ENCODE measurements at places on chromosomes 5 and 9.

- DNase-seq, result no peak
Measured at GRCh38 chr9:130197888-130198287, 25.7 kb downstream of the NCS1 start.

GRCh38 chr5:125870256-125870655 lies 553.0 kb upstream of the GRAMD2B start:
- DNase-seq, result no peak

GRCh38 chr9:20873240-20873865 lies 158.1 kb downstream of the HACD4 start:
- no peak for DNase-seq

- DNase-seq, result no peak
Measured at GRCh38 chr5:100852988-100853449, 50.1 kb downstream of the ST8SIA4 start.

DNA sequence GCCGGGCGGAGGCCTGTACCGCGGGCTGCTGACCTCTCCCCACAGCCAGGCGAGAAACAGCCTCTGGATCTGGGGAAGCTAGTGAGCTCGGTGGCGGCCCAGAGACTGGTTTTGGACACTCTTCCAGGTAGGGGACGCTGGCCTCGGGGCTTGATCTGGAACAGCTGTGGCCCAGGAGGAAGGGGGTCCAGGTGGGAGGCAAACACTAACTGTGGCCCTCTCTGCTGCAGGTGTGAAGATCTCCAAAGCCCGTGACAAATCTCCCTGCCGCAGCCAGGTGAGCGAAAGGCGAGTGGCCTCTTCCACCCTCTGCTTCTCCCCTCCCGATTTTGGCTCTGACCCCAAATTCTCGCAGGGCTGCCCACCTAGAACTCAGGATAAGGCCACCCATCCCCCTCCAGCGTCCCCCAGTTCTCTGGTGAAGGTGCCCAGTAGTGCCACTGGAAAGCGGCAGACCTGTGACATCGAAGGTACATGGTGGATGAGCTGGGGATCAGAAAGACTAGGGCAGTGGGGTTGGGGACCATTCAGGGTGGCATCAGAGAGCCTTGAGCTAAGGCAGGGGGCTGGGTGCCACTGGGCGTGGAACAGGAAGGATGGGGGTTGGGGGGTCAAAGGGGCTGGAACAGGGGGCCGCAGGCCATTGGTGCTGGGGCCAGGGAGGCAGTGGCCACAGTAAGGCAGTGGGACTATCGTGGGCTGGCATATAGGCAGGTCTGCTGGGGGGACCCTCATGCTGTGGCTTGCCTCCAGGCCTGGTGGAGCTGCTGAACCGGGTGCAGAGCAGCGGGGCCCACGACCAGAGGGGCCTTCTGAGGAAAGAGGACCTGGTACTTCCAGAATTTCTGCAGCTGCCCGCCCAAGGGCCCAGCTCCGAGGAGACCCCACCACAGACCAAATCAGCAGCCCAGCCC lies 12.9 kb upstream of the SLC34A1 start:
- no peak for DNase-seq

DNA sequence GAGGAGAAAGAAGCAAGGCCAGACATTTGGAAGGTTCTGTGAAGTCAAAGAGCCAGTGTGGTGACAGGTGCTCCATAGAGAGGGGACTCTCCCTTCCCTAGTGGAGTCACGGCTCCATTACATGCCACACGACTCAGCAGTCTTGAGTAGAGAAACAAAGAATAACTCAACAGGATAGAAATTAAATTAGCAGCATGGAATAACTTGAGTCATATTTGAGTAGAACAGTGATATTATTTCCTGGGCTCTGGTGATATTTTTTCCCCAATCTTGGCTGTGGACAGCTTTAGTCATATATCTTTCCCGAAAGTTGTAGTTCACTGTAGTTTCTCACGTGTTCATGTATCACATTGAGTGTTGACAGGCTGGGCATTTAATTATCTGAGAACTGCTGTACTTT lies 149.7 kb upstream of the EFNA5 start:
- no peak for DNase-seq

- DNase-seq, result no peak
Measured at GRCh38 chr5:102628441-102629175, 126.5 kb upstream of the PAM start.

DNA sequence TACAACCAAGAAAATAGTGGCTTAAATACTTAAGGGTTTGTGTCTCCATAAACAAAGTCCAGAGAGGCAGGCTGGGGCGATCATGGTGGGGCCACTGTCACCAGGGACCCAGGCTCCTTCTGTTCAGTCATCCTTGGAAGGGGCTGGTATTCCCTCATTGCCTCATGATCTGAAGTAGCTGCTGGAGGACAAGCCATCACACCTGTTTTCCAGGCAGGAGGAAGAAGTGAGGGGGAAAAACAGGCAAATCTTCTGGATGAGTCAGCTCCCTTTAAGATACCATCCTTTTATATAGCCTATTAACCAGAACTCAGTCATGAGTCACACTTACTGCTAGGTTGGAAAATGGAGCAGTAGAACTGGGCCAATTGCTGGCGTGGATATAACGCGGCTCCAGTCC lies 92.3 kb downstream of the DAP start:
- no peak for DNase-seq

- DNase-seq, result no peak
Measured at GRCh38 chr5:139132515-139132914, 65.7 kb downstream of the SIL1 start.

DNA sequence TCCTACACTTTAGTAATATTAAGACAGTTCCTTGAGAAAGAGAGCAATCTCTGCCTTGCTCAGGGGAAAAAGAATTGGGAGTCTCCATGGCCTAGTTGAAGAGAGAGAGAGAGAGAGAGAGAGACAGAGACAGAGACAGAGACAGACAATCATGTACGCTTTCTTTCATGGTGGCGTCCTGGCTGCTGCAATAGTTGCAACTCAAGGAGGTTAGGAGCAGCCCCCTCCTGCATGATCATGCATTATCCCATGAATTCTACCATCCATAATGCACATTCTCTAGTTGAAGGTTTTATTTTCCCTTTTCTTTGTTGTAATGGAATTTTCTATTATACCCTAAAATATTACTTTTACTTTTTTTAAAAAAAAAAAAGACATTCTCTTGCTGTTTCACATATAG lies 50.7 kb downstream of the PPP2R2B start:
- DNase-seq, result no peak

GRCh38 chr5:109580225-109580624 lies 109.5 kb upstream of the MAN2A1 start:
- no peak for DNase-seq

DNA sequence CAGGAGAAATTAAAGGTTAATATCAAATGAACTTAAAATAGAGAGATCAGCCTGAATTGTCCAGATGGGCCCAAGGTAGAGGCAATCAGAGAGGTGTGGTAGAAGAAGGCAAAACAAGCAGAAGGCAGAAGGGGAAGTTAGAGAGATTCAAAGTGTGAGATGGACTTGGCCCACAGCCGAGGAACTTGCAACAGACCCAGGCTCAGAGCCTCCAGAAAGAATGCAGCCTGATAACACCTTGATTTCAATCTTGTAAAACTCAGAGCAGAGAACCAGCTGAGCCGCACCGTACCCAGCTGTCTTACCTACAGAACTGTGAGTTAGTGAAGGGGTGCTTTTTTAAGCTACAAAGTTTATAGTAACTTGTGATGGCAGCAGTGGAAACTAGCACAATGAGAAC lies 190.9 kb downstream of the RFK start:
- DNase-seq, result no peak

- no peak for DNase-seq
Measured at GRCh38 chr5:72648480-72648879, 141.3 kb upstream of the ZNF366 start.

- no peak for DNase-seq
Measured at GRCh38 chr5:114977979-114978573, 191.6 kb downstream of the TRIM36 start.

DNA sequence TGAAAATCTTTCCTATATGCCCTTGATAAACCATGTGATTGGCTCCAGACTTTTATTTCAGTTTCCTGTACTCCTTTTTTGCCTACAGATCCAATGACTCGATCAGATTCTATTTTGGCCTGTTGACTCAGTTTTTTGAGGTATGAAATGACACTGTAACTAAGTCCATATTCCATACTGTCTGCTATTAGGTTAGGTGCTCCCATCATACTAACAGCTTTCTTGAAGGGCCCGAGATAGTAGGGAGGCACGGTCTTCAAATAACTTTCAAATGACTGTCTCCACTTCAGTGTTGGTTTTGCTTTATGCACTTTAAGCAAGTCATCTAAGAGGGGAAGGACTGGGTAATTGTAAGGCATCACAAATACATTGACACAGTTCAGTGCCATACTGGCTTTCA lies 295.4 kb upstream of the DAB2 start:
- no peak for DNase-seq

DNA sequence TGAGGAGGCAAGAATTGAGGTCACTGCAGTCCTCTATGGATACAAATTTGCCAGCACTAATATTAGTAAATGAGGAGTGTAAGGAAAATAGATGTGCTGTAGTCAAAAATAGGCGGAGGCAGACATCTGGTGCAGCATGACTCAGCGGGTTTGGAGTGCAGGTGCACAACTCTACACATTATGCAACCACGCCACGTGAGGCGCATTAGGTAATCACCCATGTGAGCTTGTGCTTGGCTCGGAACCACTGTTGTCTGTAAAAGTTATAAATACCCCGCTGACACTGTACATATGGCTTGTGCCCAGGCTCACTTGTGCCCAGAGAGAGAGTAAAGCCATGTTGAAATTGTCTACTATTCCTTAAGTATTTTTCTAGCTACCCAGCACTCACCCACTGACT lies 623.5 kb upstream of the NUDT12 start:
- no peak for DNase-seq

DNA sequence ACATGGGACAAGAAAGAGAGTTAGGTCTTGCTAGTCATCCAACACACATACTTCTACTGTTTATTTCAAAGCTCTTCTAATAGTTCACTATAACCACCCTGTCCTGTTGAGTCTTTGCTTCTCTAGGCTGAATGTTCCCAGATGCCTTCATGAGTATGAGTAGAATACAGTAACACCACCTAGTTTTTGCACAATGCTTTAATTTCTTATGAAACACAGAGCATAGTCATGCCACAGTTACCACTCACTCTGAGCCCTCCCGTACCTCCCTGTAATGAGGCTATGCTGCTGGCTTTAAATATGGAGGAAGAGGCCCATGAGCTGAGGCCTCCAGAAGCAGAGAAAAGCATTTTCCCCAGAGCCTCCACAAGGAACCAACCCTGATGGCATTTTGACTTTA lies 75.0 kb upstream of the SLC1A3 start:
- DNase-seq, result no peak

GRCh38 chr5:79119486-79119885 lies 7.9 kb downstream of the BHMT start:
- DNase-seq, result no peak

- DNase-seq, result no peak
Measured at GRCh38 chr5:55894135-55894534, 43.0 kb downstream of the IL31RA start.

GRCh38 chr5:174935854-174936474 lies 211.6 kb downstream of the MSX2 start:
- DNase-seq, result peak; percentile 45

DNA sequence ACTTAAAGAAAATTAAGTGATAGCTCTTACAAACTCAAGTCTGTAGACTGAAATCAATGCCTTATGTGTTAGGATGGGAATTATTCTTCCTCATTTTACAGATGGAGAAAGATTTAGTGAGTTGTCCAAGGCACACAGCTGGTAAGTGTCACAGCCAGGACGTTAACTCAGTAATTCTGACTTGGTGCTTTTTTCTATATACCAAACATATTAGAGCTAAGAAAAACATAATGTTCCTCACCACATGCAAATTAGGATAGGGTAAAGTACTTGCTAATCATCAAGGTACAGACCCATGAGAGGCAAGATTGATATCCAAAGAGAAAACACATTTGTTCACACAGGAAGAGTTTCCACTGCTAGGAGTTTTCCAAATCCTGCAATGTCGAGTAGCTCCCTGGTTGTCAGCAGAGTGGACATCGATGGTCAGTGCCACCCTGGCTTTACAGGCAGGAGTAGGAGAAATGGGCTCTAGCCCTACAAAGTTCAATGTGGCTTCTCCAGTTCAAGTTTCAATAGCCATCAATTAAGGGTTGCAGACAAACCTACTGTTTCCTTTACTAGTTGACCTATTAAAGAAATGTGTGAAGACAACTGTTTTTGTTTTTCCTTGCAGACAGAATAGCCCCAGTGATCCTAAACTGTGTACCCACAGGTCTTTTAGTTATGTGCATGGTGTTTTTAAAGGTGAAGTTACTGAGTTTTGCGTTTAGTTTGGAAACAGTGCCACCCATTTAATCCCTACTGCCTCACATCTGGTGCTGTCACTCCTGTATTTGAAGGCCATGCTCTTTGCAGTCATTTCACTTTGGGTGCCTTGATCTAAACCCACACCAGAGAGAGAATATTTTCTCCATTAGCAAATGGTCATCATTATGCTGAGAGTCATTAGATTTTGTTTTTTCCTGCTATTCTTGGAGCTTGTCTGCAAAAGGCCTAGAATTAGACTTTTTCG lies 460.8 kb upstream of the SMARCA2 start:
- DNase-seq, result no peak

GRCh38 chr9:130226112-130226511 lies 39.4 kb upstream of the HMCN2 start:
- no peak for DNase-seq

DNA sequence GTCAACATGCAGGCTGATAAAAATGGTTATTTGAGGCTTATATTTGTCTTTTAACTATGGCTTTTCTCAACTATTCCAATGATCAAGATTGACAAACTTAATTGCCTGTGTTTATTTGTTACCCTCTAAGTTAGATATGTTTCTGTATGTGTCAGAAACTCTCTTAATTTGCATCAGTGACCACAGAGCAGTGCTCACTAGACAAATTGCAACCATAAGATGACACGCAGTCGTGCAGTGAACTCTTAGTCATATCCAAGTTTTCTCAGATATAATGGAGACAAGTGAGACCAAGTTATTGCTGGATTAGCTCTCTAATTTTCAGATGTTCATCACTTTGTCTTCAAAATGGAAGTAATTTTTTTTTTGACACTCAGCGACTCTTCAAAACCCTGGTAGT lies 342.2 kb upstream of the RFX3 start:
- no peak for DNase-seq

GRCh38 chr9:1939466-1939865 lies 75.7 kb upstream of the SMARCA2 start:
- no peak for DNase-seq

GRCh38 chr9:136521537-136521936 lies 24.3 kb downstream of the NOTCH1 start:
- DNase-seq, result no peak

- DNase-seq, result no peak
Measured at GRCh38 chr5:159163701-159164046, 45.7 kb downstream of the RNF145 start.

DNA sequence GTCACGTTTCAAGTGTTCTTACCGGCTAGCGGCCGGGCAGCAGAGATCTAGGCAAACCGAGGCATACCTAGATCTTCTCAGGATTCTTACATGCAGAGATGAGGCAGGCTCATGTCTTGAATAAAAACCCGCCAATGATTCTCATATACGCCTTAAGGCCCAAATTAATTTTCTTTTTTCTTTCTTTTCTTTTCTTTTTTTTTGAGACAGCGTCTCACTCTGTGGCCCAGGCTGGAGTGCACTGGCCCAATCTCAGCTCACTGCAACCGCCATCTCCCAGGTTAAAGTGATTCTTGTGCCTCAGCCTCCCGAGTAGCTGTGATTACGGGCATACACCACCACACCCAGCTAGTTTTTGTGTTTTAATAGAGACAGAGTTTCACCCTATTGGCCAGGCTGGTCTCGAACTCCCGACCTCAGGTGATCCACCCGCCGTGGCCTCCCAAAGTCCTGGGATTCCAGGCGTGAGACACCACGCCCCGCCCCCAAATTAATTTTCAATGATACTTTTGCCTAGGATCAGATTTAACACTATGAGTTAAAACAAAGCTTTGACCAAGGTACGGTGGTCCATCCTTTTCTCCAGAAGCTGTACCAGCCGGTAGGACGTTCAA lies 1.5 kb downstream of the C9orf40 start:
- DNase-seq, result no peak
